ENCODE measurements at places on chromosomes 4 and X.

GRCh38 chr4:83305187-83305586 lies 20.6 kb upstream of the COQ2 start:
- no peak for DNase-seq

GRCh38 chrX:38038501-38038900 lies 32.1 kb downstream of the SYTL5 start:
- DNase-seq, result no peak

GRCh38 chr4:148261848-148262247 lies 180.4 kb downstream of the NR3C2 start:
- DNase-seq, result no peak

DNA sequence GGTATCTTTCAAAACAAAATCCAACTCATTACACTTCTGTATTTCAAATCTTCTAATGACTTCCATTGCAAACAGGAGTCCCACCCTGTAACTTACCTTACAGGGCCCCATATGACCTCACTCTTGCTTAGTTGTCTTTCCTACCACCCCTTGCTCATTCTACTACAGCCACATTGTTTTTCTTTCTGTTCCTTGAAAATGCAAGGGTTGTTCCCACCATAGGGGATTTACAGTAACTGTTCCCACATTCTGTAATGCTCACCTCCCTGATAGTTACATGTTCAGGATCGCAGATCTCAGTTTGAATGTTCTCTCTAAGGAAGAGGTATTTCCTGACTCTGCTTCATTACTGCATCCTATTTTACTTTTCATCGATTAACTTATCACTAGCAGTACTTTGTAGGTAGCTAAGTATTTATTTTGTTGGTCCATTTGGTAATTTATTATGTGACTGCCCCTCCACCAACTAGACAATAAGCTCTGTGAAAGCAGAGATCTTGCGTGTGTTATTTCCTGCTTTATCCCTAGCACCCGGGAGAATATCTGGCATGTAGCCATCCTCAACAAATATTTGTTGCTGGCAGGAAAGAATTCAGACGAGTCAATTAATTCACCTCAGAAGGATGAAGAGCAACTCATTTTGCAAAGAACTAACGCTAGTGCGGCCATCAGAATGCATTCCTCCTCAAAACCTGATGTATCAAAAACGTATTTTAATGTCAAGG lies 21.4 kb downstream of the MAOB start:
- no peak for DNase-seq

DNA sequence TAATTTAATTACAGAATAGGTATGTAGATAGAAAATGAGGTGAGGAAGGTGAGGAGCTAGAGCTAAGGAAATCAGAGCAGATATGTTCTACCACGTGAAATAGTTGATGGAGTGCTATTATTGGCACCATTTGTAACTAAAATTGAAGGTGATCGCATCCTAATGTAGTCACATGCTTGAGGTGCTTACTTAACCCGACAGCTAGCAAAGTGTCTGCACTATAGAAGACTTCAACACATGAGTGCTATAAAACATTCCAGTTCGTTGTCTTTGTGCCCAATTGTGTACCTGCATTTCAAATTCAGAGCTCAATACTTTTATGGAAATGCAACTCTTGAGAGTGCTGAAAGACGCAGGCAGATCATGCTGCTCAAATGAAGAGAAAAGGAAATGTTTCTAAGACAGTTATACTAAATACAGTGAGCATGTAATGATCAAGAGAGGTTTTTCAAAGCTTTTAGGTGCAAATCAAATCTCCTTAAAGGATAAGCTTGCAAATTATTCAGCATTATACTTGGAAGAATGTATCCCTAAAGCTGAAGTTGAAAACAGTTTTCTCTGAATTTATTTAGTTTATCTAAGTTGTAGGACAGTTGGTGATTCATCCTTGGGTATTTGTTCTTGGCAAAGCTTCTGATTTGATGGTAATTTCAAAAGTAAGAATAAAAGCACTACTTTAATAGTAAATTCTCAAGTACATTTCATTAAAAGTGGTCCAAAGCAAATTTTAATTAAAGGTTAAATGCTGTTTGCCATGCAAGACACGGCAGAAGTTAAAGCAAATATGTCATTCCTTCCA lies 223.9 kb upstream of the EPHA5 start:
- no peak for DNase-seq

- no peak for DNase-seq
Measured at GRCh38 chr4:24169956-24170355, 280.1 kb upstream of the PPARGC1A start.

- DNase-seq, result peak; percentile 29
Measured at GRCh38 chr4:102564399-102565059, 63.4 kb downstream of the NFKB1 start.

- no peak for DNase-seq
Measured at GRCh38 chr4:132797856-132798255, 351.2 kb upstream of the PCDH10 start.

GRCh38 chr4:174265916-174266315 lies 17.6 kb downstream of the FBXO8 start:
- no peak for DNase-seq

GRCh38 chrX:116272861-116273260 lies 102.3 kb downstream of the AGTR2 start:
- no peak for DNase-seq

- no peak for DNase-seq
Measured at GRCh38 chr4:130393231-130393630, 1297.3 kb downstream of the C4orf33 start.

GRCh38 chrX:43881410-43882293 lies 598 bp downstream of the MAOB start:
- no peak for DNase-seq

- DNase-seq, result no peak
Measured at GRCh38 chrX:139423186-139423585, 107.4 kb upstream of the F9 start.

DNA sequence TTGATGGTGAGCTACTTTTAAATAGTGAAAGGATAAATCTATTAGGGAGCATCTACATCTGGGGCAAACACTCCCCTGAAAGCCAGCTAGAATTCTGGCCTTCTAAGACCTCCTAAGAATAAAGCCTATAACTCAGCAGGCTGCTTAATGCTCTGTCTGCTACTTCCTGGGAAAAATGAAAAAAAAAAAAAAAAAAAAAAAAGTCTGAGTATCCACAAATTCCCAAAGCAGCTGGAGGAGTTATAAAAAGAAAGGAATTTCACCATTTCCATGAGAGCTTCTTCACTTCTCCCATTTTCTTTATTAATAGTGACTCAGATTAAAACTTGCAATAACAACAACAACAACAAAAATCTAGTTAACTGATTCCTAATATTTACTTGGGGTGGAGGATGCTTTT lies 511.2 kb downstream of the INPP4B start:
- no peak for DNase-seq

GRCh38 chr4:121655320-121656268 lies 41.2 kb downstream of the ANXA5 start:
- no peak for DNase-seq
